Psoas muscle (tissue), 8 donors: ENCODE measurements at places on chromosomes 6 and 20. TPM values are rescaled to one million over a fixed set of nuclear protein-coding genes. Genes with fewer than 3 reads are reported as not detected.

IMPG1 gene
- total RNA-seq = not detected

NNAT gene
- total RNA-seq = 2.6 TPM

PHACTR1 gene
- 3.0 TPM for total RNA-seq

DNA sequence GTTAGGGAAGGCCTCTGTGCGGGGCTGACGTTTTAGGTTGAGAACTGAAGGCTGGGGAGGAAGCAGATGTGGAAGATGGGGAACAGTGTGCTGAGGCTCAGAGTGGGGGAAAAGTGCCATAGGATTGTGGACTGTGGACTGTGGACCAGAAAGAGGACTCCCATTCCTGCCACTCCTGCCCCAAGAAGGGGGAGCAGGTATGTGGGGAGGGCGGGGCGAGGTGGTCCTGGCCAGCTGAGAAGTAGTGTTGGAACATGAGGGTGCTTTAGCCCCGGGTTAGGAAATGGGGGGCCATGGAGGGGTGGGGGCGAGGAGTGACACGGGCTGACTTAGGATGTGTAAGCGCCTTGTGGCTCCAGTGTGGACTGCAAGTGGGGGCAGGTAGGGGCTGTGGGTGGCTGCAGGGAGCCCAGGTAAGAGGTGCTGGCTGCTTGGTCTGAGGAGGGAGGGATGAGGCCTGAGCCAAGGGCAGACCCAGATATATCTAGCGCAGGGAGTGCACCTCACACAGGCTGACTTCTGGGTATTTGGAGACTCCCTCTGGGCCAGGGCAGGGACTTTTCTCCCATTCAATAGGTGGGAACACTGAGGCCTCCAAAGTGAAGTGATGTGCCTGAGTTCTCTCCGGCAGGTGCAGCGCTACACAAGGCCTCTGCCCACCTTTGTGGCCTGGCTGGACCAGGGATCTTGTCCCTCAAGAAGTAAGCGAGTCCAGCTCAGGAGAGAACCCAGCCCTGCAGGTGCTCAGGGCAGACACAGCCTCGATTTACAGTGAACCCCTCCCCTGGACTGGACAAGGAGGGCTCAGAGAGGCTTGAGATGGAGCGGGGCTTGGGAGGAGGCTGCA is 76.6 kb upstream of the TOX2 start:
- no peak for DNase-seq

KHDRBS2 gene
- 0.08 TPM for total RNA-seq

CLVS2 gene
- total RNA-seq = 0.08 TPM

DNA sequence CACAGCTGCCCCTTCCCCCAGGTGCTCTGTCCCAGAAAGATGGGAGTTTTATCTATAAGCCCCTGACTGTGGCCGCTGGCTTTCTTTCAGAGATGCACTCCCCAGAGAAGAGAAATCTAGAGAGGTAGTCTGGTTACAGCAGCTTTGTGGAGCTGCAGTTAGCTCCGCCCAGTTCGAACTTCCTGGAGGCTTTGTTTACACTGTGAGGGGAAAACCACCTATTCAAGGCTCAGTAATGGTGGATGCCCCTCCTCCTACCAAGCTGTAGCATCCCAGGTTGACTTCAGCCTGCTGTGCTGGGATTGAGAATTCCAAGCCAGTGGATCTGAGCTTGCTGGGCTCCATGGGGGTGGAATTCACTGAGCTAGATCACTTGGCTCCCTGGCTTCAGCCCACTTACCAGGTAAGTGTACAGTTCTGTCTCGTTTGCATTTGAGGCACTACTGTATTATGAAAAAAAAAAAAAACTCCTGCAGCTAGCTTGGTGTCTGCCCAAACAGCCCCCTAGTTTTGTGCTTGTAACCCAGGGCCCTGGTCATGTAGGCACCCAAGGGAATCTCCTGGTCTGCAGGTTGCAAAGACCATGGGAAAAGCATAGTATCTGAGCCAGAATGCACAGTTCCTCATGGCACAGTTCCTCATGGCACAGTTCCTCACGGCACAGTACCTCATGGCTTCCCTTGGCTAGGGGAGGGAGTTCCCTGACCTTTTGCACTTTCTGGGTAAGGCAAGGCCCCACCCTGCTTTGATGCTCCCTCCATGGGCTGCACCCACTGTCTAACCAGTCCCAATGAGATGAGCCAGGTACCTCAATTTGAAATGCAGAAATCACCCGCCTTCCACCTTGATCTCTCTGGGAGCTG is 275.0 kb downstream of the CENPW start:
- DNase-seq = no peak

- DNase-seq = no peak
Observed at GRCh38 chr6:109893606-109894005, 84.5 kb upstream of the GPR6 start.

GCNT2 gene
- total RNA-seq = 23.1 TPM

GRCh38 chr6:130204322-130204721 is 18.4 kb downstream of the SAMD3 start:
- DNase-seq = no peak
